ENCODE measurements at places on chromosomes 16 and 17.
A peak's percentile ranks its signal among the peaks of the same experiment; 100 is the strongest.

GRCh38 chr17:30594223-30594952 lies 117.2 kb downstream of the GOSR1 start:
- no peak for DNase-seq

DNA sequence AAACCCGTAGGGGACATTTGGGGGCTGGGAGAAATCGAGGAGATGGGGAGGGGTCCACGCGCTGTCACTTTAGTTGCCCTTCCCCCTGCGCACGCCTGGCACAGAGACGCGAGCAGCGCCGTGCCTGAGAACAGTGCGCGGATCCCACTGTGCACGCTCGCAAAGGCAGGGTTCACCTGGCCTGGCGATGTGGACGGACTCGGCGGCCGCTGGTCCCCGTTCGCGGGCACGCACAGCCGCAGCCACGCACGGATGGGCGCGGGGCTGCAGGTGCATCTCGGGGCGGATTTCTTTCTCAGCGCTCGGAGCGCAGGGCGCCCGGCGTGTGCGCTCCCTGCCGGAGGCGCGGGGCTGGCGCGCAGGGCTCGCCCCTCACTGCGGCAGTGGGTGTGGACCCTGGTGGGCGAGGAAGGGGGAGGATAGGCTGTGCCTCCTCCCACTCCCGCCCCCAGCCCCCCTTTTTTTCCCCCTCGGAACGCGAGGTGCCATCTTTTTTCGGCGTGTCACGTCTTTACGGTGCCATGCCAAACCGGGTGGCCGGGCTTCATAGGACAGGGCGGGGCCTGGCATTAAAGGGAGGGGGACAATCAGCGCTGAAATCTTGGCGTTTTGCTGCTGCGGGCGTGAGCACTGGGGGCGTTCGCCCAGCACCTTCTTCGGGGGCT lies 1.1 kb downstream of the MAPT start:
- peak; percentile 35 for DNase-seq

- no peak for DNase-seq
Observed at GRCh38 chr17:37026531-37026869, 77.7 kb downstream of the AATF start.

- DNase-seq = no peak
Observed at GRCh38 chr16:50673496-50674275, 7.4 kb downstream of the SNX20 start.

DNA sequence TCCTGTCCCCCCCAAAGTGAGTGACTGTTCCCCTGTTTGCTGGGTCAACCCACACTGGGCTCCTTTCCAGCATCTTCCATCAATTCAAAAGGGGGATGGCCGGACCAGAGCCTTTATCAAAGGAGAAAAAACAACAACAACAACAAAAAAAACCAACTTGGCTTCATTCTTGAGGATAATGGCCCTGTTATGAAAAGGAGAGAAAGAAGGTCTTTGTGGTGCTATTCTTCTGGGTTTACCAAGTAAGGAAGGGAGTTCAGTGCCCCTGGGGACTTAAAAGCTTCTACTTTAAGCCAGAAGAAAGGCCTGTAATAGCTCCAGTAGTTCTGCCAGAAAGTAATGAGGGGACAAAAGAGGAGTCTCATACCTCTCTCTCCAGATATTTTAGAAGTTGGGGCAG lies 71.5 kb downstream of the RGS9 start:
- no peak for DNase-seq

GRCh38 chr17:45308016-45308365 lies 8.8 kb downstream of the MAP3K14 start:
- no peak for DNase-seq

DNA sequence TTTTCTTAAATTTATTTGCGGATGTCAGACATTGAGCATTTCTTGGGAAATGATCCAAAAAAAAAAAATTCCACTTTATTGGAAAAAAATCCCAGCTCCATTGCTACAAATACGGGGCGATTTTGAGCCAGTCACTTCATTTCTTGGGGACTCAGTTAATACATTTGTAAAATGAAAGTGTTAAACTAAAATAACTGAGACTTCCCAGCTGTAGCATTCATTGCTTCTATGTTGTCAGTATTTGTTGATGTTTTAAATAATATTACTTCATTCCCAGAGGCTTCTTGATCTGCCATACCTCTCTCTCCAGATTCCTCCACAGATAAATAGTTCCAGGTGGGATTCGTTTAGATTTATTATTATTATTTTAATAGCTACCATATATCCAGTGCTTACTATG lies 77.1 kb upstream of the HS3ST3A1 start:
- DNase-seq = no peak

GRCh38 chr16:87964049-87964659 lies 12.9 kb downstream of the BANP start:
- DNase-seq = no peak

GRCh38 chr17:21475571-21475970 lies 99.4 kb downstream of the KCNJ12 start:
- DNase-seq = no peak

DNA sequence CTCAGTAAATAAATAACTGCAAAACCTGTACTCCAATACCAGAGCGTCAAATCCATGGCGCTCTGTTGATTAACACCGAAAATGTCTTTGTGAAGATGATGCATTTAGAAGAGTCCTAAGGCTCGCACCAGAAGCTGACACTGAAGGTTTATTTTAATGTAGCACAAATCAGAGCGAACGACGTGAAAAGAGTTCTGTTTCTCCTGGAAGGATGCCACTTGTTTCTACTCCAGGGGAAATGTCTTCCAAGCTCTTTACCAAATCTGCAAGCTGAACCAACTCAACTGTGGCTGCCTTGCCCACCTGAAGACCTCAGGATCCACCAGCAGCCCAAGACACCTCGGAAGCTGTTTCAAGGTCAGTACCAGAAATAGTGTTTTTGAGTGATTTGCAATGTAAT lies 194.4 kb upstream of the MAF start:
- no peak for DNase-seq

- no peak for DNase-seq
Observed at GRCh38 chr17:12977008-12977751, 40.6 kb downstream of the ELAC2 start.

GRCh38 chr16:89038811-89039735 lies 54.6 kb upstream of the ACSF3 start:
- no peak for DNase-seq

- no peak for DNase-seq
Observed at GRCh38 chr17:9271989-9272388, 250.7 kb downstream of the NTN1 start.

DNA sequence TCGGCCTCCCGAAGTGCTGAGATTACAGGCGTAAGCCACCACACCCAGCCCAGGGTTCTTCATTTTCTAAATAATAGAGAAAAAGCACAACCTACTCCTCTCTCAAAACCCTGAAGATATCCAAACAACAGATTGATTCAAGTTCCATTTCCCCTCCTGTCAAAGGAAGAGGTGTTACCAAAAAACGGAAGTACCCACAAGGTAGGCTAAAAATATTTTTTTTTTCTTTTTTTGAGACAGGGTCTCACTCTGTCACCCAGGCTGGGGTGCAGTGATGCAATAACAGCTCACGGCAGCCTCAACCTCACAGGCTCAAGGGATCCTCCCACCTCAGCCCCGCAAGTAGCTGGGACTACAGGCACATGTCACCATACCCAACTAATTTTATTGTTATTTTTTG lies 18.9 kb downstream of the UTP6 start:
- DNase-seq = no peak

GRCh38 chr17:71521724-71522123 lies 599.1 kb upstream of the SOX9 start:
- DNase-seq = no peak

GRCh38 chr16:10370096-10370726 lies 15.7 kb upstream of the ATF7IP2 start:
- peak; percentile 20 for DNase-seq
